ENCODE measurements at places on chromosomes 6 and 20. TPM values are rescaled to one million over a fixed set of nuclear protein-coding genes. Genes with fewer than 3 reads are reported as not detected.

DNA sequence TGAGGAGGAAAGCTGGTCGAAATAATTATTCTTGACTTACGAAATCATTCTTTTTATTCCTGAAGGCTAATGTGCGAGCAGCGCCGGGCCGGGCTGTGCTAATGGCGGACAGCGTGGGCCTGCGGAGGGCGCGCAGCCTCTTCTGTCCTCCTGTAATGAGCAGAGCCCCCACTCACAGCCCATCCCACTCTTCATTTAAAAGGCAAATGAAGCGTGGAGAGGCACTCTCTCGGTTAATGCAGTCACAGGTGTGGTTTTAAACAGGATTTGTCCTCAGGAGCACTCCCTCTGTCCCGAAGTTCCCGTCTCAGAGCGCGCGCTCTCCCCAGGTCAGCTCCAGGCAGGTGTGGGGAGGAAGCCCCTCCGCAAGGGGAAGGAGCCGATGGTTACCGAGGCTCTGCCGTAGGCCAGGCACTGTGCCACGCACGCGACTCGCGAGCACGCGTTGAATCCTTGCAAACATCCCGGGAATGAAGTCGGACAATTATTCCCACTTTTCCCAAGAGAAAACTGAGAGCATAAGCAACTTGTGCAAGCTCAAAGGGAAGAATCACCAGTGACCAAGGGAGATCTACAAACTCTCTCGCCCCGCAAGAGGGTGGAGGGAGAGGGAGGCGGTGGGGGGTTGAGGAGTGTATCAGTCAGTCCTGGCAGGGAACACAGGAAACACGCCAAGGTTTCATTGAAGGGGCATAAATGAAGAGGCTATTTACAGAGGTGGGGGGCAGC is 35.5 kb upstream of the ZFAND3 start:
- H3K27ac ChIP-seq, result no peak overlapping the region
- DNase-seq, result no peak
- H3K27me3 ChIP-seq, result peaks cover 43% of the 10 kb centered on the region

- DNase-seq, result no peak
- no peak overlapping the region for H3K27ac ChIP-seq
- no peaks in the 10 kb centered on the region for H3K36me3 ChIP-seq
- no peaks in the 10 kb centered on the region for H3K27me3 ChIP-seq
- no peaks in the 10 kb centered on the region for H3K4me1 ChIP-seq
These were observed 194.4 kb downstream of the FOXA2 start for GRCh38 chr20:22389836-22390542.

GRCh38 chr20:22248051-22248667 is 336.2 kb downstream of the FOXA2 start:
- no peaks in the 10 kb centered on the region for H3K36me3 ChIP-seq
- H3K27me3 ChIP-seq, result no peaks in the 10 kb centered on the region
- no peak overlapping the region for H3K4me3 ChIP-seq
- no peak for DNase-seq
- no peak overlapping the region for H3K27ac ChIP-seq

The ADTRP gene
- total RNA-seq, result 0.67 TPM

- DNase-seq, result no peak
- H3K27me3 ChIP-seq, result no peaks in the 10 kb centered on the region
- H3K27ac ChIP-seq, result no peak overlapping the region
- H3K4me3 ChIP-seq, result no peak overlapping the region
These were observed 9.9 kb upstream of the KIF25 start for GRCh38 chr6:167987396-167988153.

The MUC21 gene
- not detected for total RNA-seq

DNA sequence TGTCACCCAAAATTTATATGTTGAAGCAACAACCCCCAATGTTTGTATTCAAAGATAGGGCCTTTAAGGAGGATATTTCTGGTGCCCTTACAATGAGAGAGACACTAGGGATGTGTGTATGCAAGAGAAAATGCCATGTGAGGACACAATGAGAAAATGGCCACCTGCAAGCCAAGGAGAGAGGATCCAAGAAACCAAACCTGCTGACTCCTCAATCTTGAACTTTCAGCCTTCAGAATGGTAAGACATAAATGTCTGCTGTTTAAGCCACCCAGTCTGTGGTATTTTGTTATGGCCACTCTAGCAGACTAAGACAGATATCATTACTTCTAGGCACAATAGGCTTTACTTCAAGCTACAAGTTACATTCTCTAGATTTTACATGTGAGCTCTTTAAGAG is 1145.1 kb upstream of the MAP3K7 start:
- DNase-seq, result no peak
- no peaks in the 10 kb centered on the region for H3K27me3 ChIP-seq
- H3K27ac ChIP-seq, result no peak overlapping the region
- no peaks in the 10 kb centered on the region for H3K36me3 ChIP-seq
- no peak overlapping the region for H3K4me3 ChIP-seq

DNA sequence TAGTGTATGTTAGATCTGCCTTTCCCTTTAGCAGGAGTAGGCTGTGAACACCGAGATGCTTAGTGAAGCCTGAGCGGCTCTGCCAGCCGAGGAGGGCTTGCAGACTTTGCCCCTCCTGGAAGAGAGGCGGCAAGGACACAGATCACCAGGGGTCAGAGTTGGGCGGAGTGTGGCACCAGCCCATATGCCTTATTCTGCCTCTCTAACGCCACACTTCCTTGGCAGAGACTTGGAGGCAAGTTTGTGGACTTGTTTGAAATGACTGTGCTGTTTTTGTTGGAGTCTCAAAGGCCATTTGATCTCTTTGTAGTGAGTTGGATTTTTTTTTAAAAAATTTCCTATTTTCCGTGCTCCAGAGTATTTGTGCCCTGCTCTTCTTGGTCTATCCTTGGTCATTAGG is 44.5 kb upstream of the CLDN20 start:
- H3K4me3 ChIP-seq, result no peak overlapping the region
- no peaks in the 10 kb centered on the region for H3K27me3 ChIP-seq
- DNase-seq, result no peak
- H3K4me1 ChIP-seq, result peaks cover 22% of the 10 kb centered on the region

Data from activated T-helper 2 cell treated with anti-CD3 and anti-CD28 coated beads, Interferon-gamma antibody, Interleukin-2, Interleukin-4, amounts not matched to agents 10 μg/mL and 5 μg/mL and 100 μg/mL, durations not matched to agents 14 hours and 24 hours and 36 hours (primary cell).